RWPE2 (cell line): ENCODE measurements at places on chromosomes 7 and 10.
A peak's percentile ranks its signal among the peaks of the same experiment; 100 is the strongest.

DNA sequence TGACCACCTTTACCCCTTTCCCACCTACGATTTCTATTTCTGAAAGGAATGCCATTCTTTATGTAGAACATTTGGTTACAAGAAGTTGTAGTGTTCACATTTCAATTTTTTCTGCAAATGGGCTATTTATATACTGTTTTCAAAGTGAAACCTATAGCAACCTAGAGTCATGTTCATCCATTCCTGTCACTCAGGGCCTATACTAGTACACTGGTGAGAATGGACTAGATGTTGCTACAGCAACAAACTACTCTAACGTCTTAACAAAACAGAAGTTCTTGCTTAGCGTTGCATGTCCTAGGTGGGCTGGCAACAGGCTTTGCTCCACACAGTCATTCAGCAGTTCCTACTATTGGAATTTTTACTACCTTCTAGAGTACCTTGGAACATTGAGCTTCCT, 16.3 kb downstream of the CASD1 start:
- no peak for DNase-seq

DNA sequence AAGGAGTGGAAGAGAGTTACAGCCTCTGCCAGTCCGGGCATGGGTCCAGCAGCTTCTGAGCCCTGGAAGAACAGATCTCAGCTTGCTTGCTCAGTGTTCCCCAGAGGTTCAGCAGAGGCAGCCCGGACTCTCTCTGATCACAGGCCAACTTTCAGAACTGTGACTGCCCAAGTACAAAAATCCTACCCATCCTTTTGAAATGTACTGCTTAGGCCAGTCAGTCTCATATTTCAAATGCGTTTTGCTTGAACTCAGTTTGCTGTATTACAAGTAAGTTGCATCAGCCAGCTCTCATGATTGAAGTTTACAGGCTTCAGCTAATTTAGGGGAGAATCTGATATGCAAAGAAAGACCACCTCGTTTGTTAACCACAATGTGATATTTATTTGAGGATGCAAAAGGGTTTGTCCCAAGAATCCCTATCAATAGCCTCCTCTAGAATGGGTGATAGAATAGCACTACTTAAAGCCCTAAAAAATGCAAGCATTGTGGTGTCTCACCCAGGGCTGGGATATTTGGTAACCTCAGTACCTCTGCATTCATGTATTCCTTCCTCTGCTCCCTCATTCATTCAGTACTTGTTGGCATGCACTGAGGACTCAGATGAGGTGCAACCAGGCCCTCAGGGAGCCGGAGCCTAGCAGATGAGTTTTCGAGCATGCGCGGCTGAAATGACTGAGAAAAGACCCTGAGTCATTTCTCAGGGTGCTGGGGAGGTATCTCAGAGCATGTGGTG, 7.0 kb downstream of the AIMP2 start:
- DNase-seq, result no peak

DNA sequence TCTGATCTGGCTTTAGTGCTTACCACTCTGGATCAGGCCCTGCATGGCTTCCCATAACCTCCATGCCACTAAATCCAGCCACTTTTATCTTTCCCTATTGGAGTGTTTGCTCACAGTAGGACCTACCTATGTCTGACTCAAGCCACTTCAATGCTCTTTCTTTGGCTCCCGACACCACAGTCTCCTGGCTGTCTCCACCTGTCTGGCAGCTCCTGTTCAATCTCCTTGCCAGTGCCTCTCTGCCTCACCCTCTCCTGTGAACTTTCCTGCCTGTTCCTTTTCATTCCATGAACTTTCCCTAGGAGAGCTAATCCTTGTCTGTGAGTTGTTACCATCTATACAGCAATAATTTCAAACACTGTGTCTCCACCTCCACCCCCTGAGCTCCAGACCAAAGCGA, 82.6 kb upstream of the UCN3 start:
- no peak for DNase-seq

- DNase-seq, result peak; percentile 51
Measured at GRCh38 chr10:47438857-47439474, 44.9 kb downstream of the ANXA8 start.

GRCh38 chr10:22437620-22438588, 92.6 kb downstream of the SPAG6 start:
- DNase-seq, result no peak

DNA sequence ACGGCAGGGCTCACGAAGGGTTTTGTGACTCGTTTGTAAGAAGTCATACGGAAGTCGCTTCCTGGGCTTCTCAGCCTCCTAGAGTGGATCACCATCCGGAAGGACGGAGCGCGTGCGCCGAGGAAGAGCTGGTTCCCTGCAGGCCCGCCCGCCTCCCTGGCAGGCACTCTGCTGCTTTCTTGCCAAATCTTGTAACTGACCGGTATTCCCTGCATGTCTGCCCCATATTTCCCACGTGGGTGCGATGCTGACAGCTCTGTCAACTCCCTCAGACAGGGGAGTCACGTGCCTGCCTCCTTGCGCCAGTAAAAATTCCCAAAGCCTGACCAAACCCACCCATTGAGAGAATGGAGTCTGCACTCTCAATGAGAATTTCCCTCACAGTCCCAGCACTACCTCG, 12.7 kb downstream of the SHH start:
- no peak for DNase-seq

GRCh38 chr10:110843031-110843430, 28.7 kb upstream of the PDCD4 start:
- DNase-seq, result no peak

DNA sequence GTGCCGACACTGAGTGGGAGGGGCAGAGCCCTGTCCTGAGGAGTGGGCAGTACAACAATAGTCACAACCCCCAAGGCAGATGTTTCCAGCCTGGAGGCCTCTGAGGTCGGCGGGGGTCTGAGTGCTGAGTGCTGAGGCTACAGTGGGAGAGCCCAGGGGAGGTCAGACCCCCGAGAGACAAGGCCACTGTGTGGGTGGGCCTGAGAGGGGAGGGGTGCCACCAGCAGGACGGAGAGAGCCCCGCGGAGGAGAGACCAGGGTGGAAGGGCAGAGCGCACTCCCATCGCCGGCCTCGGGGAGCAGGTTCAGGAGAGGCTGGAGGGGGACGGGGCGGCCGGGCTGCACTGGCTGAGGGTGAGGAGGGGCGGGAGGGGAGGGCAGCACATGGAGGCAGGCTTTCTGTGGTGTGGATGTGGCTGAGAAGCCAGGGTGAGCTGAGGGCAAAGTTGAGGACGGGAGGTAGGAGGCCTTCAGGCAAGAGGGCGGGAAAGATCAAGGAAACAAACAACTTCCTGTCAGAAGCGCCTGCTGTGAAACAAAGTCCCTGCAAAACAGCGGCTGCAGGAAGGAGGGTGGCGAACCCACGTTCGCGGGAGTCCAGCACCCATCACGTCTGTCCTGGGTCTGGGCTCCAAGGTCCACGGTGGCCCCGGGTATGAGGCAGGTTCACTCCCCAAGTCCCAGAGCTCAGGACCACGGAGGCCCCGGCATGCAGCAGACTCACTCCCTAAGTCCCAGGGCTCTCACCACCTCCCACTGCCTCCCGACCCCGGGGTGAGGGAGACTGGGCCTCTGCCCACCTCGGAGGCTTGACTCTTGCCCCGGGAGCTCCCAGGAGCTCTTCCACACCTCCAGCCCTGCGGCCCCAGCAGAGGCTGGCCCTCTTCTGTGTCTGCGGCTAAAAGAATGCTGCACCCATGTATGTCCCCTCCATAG, 76.8 kb upstream of the NKX6-2 start:
- DNase-seq, result peak; percentile 59

DNA sequence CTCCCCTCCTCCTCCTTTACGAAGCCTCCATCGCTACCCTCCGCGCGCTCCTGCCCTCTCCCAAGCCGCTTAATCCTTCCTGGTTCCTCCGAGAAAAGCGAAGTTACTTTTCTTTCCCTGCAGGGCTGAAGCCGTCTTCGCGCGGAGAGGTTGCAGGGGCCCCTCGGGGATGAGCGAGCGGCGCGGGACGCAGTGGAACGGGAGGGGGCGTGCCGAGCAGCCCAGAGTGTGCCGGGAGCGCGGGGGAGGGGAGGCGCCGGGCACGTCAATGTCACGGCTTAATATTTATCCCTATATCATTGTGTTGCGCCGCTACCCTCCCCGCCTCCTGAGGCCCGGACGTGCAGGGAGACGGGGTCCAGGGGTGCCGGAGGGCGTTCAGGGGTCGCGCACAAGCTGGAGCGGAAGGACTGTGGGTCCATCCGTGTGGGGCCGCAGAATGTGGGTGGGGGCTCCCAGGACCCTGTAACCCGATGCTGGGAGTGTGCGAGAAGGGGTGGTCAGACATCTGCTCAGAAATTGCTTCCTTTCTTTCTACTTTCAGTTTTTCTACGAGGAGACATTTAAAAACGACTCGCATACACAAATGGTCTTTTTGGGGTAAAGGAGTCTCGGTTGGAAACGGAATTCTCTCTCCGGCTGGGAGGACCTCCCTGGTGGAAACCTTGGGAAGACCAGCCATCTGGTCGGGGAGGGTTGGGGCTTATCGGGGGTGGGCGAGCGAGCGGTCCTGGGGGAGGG, 2.4 kb downstream of the CDK6 start:
- DNase-seq, result peak; percentile 81

DNA sequence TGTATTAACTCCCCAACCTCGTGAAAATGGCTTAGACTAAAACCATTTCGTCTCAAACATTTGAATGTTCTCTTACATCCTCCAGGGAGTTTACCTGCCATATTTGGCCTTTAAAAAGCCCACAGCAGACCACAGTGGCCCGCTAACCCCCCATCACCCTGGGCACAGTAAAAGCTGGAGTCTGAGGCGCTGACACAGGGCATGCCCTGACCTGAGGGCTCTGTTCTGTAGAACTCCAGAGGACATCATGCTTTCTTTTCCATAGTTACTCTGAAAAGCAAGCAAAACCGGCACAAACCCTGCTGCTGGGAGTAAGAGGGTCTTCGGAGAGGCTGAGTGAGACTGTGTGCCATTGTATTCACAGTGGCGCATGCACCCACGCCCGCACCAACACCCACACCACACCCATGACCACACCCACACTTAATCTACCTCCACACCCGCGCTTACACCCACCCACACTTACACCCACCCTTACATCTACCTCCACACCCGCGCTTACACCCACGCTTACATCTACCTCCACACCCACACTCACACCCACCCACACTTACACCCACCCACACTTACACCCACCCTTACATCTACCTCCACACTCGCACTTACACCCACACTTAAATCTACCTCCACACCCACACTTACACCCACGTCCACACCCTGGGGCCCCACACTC, 32.1 kb downstream of the LRRC27 start:
- no peak for DNase-seq

DNA sequence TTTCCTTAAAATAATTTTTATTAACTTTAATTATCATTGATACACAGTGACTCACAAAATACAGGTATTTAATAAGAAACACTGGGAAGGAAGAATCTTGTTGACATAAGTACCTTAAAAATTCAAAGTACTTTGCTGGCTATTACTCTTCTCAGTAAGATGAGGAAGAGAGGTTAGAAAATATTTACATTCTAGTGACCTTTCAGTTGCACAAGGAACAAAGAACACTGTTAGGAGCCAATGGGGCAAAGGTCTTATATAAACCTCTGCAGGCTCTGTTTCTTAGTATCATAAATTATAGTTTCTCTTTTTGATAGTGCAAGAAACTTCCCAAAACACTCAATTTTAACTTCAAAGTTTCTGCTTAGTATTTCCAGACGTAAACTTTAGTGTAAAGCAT, 4.8 kb upstream of the TAX1BP1 start:
- no peak for DNase-seq

DNA sequence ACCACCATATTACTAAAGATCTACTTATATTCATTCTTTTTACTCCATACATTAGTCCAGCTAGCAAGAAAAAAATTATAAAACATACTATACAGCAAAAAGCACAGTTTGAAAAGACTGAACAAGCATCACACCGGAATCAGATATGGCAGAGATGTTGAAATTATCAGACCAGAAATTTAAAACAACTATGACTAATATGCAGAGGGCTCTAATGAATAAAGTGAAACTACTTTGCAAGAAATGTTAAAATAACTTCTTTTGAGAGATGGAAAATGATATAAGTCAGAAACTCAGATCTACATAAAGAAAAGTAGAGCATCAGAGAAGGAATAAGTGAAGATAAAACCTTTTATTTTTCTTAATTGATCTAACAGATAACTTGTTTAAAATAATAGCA, 50.9 kb downstream of the SGCE start:
- no peak for DNase-seq

GRCh38 chr7:123665157-123665556, 9.5 kb downstream of the LMOD2 start:
- DNase-seq, result no peak

- no peak for DNase-seq
Measured at GRCh38 chr10:88534072-88534665, 48.9 kb downstream of the RNLS start.

- no peak for DNase-seq
Measured at GRCh38 chr10:100637785-100638184, 102.0 kb downstream of the HIF1AN start.

- no peak for DNase-seq
Measured at GRCh38 chr10:86104156-86104555, 262.4 kb downstream of the GRID1 start.

GRCh38 chr7:55996856-55997500, 32.6 kb downstream of the NIPSNAP2 start:
- DNase-seq, result no peak

DNA sequence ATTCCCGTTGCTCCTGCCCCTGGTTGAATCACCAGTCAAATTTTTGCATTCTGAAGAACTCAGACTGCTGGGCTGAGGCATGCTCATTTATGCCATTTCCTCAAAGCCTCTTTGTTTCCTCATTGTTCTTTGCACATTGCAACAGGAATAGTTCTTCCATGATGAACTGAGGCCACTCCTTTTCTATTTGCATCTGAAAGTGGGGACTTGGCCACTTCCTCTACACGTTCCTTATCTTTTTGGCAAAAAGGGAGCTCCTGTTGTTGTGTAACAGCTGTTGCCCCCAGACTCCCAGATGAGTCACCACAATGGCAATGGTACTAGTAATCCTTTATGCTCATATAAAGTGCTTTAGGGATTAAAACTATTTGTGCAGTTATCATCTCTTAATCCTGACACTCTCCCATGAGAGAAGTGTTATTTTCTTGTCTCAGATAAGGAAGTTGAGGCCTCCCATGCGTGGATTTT, 20.1 kb upstream of the ITPRID1 start:
- peak; percentile 63 for DNase-seq

GRCh38 chr7:96322373-96322695, 436 bp upstream of the SLC25A13 start:
- DNase-seq, result no peak

DNA sequence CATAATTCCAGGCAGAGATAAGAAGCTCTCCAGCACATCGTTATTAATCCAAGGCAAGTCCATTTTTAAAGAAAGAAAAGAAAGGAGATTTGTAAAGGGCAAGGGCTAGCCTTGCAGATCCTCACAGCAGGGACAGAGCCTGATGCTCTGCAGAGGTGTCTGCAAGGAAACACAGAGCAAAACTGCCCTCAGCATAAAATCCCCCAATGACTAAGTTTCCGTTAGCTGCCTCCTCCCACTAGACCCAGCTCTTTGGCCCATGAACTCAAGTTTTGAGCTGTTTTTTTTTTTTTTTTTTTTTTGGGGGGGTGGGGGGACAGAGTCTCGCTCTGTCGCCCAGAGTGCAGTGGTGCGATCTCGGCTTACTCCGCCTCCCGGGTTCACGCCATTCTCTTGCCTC, 300.7 kb downstream of the MTERF1 start:
- DNase-seq, result no peak
